ENCODE measurements at places on chromosomes 1 and 21.

- DNase-seq = no peak
Observed at GRCh38 chr1:53198241-53198651, 1.6 kb downstream of the CPT2 start.

- DNase-seq = peak; percentile 76
Observed at GRCh38 chr1:46184920-46185658, 8.8 kb upstream of the P3R3URF start.

- DNase-seq = no peak
Observed at GRCh38 chr21:42276526-42277154, 38.6 kb downstream of the TFF3 start.

GRCh38 chr1:20167126-20167525 lies 18.8 kb upstream of the UBXN10 start:
- DNase-seq = no peak

DNA sequence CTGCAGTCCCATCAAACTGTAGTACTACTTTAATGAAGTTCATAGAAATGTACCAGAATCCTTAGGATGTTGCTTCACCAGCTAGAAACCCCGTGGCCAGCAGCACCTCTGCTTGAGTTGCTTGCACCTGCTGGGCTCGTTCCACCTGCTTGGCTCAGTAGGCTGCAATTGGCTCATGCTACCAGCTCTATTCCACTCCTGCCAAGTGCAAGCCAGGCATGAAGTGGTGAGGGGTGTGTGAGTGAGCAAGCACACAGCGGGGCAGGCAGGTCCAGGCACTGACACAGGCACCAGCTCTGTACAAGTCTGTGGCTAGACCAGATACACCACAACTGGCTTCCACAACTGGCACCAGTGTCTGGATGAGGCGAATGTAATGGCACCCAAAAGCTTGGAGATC lies 209.9 kb downstream of the AMY1C start:
- DNase-seq = no peak

GRCh38 chr1:173714441-173714758 lies 381 bp upstream of the KLHL20 start:
- no peak for DNase-seq

GRCh38 chr21:35297665-35298064 lies 248.6 kb upstream of the RUNX1 start:
- no peak for DNase-seq

DNA sequence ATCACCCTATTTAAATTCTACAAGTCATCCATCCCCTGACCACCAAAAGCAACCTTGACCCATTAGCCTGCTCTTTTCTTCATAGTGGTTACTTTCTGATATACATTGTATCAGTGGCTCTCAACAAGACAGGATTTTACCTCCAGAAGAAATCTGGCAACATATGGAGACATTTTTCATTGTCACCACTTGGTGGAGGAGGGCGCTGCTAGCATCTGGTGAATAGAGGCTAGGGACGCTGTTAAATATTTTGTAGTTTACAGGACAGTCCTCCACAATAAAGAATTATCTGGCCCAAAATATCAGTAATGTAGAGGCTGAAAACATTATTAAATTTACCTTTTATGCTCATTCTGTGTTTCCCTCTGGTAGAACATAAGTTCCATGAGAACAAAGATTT lies 6.1 kb downstream of the HSPA13 start:
- no peak for DNase-seq

DNA sequence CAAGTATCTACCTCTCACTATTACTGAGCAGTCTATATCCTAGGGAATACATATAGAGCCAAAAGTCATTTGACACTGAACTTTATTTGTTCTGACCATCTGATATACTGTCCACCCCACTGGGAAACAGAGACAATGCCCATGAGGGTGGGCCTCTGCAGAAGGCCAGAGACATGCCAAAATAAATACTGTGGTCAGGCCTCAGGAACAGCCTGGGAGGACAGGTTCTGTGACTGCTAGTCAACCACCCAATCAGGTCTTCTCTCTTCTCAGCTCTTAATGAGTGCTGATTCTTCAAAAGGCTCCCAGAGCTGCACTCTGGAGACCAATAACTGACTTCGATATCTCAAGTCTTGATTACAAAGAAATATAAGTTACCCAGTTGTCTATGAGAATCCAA lies 5.5 kb upstream of the ANKRD35 start:
- no peak for DNase-seq

All from stimulated activated CD4-positive, alpha-beta T cell treated with anti-CD3 and anti-CD28 coated beads, Interleukin-15, amount 100 ng/mL, for 24 hours (primary cell).